Activated T-helper 2 cell treated with anti-CD3 and anti-CD28 coated beads, Interferon-gamma antibody, Interleukin-2, Interleukin-4, amounts not matched to agents 10 μg/mL and 5 μg/mL and 100 μg/mL, durations not matched to agents 14 hours and 24 hours and 36 hours (primary cell): ENCODE measurements at places on chromosomes 5 and 9. TPM values are rescaled to one million over a fixed set of nuclear protein-coding genes. Genes with fewer than 3 reads are reported as not detected.

DNA sequence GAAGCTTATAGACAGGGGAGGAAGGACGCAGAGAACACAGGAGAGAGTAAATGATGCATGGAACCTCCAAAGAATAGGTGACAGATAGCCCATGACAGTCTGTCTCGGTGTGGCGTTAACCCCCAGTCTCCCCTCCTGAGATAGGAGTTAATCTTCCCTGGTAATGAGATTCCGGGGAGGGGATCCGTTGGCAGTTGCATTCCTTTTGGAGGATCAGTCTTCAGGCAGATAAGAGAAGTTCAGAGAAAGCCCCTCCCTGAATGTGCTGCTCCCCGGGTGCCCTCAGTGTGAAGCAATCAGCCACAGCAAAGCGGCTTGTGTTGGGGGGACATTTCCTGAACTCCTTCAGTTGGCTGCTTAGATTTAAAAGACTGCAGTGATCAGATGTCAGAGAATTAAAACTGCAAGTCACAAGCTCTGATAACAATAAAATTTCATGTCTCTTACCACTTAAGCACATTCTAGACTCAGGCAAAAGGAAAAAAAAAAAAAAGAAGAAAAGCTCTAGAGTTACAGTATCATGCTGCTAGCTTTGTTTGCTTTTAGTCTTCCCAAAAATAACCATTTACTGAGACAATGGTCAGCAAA is 121.1 kb downstream of the EGFLAM start:
- H3K27ac ChIP-seq, result no peak overlapping the region
- H3K36me3 ChIP-seq, result no peaks in the 10 kb centered on the region
- no peaks in the 10 kb centered on the region for H3K4me1 ChIP-seq
- DNase-seq, result no peak
- no peak overlapping the region for H3K4me3 ChIP-seq

CNTNAP3B gene
- total RNA-seq, result not detected in 2 replicates

GRCh38 chr5:127849891-127850290 is 146.7 kb downstream of the CCDC192 start:
- no peaks in the 10 kb centered on the region for H3K4me1 ChIP-seq
- DNase-seq, result no peak
- H3K36me3 ChIP-seq, result no peaks in the 10 kb centered on the region
- H3K27ac ChIP-seq, result no peak overlapping the region
- no peak overlapping the region for H3K4me3 ChIP-seq

BARHL1 gene
- not detected in 2 replicates for total RNA-seq

SLC6A19 gene
- not detected in 2 replicates for total RNA-seq

- no peaks in the 10 kb centered on the region for H3K27me3 ChIP-seq
- no peak overlapping the region for H3K4me3 ChIP-seq
- no peaks in the 10 kb centered on the region for H3K36me3 ChIP-seq
- no peak overlapping the region for H3K27ac ChIP-seq
Measured at GRCh38 chr5:124157320-124157719, 589.1 kb downstream of the ZNF608 start.

GRCh38 chr9:36603006-36603405 is 30.3 kb downstream of the MELK start:
- peaks cover 65% of the 10 kb centered on the region for H3K36me3 ChIP-seq
- no peaks in the 10 kb centered on the region for H3K27me3 ChIP-seq
- no peak for DNase-seq
- peaks cover 12% of the 10 kb centered on the region for H3K4me1 ChIP-seq

DNA sequence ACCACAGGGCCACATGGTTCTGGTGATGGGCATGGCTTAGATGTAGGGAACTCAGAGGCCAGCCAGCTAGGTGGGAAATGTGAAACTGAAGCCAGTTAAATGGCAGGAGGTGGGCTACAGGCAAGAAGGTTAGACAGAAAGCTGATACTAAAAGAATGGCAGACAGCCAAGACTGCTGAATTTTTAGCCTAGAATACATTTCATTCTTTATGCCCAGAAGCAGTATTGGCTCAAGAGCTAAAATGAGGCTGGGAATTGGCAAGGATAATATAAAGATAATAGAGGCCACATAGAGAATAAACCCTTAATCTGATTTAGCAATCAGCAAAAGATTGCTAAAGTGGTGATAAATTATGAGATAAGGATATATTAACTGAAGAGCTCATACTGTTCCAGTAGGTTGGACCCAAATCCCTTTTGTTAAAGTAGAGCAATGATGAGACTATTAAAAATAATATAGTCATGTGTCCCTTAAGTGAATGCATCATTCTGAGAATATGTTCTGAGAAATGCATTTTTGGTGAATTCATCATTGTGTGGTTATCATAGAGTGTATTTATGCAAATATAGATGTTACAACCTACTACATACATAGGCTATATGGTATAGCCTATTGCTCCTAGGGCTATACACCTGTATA is 234.3 kb downstream of the CHSY3 start:
- no peaks in the 10 kb centered on the region for H3K36me3 ChIP-seq
- no peak overlapping the region for H3K27ac ChIP-seq

DNA sequence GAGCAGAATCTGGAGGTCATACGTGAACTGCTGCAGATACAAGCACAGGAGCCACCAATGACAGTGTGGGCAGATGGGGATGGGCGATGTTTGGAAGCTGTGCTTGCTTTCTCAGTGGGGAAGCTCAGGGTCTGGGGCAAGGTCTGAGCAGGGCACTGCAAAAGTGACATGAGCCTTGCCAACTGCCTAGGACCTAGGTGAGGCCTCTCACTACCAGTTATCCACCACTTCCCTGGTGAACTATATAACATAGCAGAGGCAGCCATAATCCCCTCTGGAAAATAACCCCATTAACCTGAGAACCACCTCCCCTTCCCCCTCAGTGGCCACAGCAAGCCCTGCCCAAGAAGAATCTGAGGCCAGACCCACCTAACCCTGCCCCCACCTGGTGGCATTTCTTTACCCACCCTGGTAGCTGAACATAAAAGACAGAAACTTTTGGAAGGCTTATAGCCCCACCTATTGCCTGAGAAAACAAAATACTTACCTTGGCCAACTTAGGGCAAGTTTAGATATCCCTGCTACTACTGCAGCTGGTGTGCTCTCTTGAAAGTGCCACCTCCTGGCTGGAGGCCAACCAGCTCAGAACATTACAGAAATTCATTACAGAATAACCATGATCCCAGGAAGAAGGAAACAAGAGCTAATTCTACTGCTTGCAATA is 18.8 kb upstream of the SPEF2 start:
- DNase-seq, result no peak
- H3K27me3 ChIP-seq, result peaks cover 13% of the 10 kb centered on the region
- no peak overlapping the region for H3K27ac ChIP-seq
- H3K4me3 ChIP-seq, result no peak overlapping the region
- peaks cover 5% of the 10 kb centered on the region for H3K4me1 ChIP-seq

GRCh38 chr9:5425006-5425628 is 12.6 kb downstream of the PLGRKT start:
- no peaks in the 10 kb centered on the region for H3K27me3 ChIP-seq
- peaks cover 4% of the 10 kb centered on the region for H3K36me3 ChIP-seq
- H3K4me3 ChIP-seq, result no peak overlapping the region
- H3K4me1 ChIP-seq, result peaks cover 9% of the 10 kb centered on the region

DNA sequence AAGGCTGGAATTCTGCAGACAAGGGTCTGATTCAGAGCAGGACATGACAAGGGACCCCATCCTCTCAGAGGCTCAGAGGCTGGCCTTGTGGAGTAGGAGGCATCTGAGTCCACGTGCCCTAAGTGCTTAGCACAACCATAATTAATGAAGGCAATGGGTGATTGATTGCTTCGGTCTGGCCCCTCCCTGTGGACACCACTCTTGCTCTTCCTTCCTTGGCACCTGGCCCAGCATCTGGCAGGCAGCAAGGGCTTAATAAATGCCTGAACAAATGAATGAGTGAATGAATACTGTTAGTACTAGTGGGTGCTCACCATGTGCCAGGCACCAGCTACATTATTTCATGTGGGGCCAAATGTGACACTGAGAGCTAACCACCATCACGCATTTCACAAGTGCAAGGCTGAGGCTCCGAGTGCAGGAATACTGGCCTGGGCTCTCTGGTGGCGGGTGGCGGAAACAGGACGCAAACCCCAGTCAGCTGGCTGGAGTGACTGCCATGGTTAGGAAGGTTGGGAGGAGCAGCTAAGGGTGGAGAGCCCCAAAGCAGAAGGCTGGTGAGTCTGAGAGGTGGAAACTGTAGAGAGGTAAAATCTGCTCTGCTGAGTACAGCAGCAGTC is 53.6 kb downstream of the ASS1 start:
- H3K27ac ChIP-seq, result no peak overlapping the region
- H3K4me1 ChIP-seq, result no peaks in the 10 kb centered on the region
- no peaks in the 10 kb centered on the region for H3K27me3 ChIP-seq
- H3K4me3 ChIP-seq, result no peak overlapping the region
- DNase-seq, result no peak
- no peaks in the 10 kb centered on the region for H3K36me3 ChIP-seq

DNA sequence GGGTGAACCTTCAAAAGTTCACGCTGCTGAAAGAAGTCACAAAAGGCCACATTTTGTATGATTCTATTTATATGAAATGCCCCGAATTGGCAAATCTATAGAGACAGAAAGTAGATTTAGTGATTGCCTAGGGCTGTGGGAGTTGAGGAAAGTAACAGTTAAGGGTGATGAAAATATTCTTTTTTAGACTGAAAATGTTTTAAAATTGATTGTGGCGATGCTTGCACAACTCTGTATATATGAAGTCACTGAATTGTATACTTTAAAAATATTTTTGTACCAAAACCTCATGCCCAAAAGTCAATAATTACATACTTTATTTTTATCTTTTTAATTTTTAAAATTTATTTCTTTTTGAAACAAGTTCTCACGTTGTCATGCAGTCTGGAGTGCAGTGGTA is 30.3 kb downstream of the HSPA4 start:
- peak overlapping the region; percentile 88 for H3K27ac ChIP-seq
- H3K4me3 ChIP-seq, result no peak overlapping the region
- no peak for DNase-seq
- H3K27me3 ChIP-seq, result no peaks in the 10 kb centered on the region
- H3K4me1 ChIP-seq, result peaks cover 21% of the 10 kb centered on the region

DNA sequence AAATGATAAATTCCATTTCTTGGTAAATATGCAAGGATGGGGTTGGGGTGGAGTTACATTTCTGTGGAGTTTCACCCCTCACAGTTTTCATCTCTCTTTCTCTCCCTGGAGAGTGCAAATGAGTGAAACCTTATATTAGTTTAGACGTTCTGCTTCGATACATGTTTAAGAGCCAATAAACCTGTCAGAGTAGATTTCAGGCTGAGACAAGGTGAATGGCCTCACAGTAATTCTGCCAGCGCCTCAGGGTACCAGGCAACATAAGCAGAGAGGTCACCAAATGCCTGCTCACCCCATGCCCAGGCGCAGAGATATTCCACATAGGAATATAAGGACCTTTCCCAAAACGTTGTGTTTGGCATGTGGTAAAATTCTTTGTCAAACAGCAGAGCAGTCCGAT is 154.9 kb upstream of the VLDLR start:
- H3K27ac ChIP-seq, result no peak overlapping the region
- H3K27me3 ChIP-seq, result peaks cover 8% of the 10 kb centered on the region
- peaks cover 2% of the 10 kb centered on the region for H3K4me1 ChIP-seq
- H3K4me3 ChIP-seq, result no peak overlapping the region
- no peaks in the 10 kb centered on the region for H3K36me3 ChIP-seq
- DNase-seq, result no peak

DNA sequence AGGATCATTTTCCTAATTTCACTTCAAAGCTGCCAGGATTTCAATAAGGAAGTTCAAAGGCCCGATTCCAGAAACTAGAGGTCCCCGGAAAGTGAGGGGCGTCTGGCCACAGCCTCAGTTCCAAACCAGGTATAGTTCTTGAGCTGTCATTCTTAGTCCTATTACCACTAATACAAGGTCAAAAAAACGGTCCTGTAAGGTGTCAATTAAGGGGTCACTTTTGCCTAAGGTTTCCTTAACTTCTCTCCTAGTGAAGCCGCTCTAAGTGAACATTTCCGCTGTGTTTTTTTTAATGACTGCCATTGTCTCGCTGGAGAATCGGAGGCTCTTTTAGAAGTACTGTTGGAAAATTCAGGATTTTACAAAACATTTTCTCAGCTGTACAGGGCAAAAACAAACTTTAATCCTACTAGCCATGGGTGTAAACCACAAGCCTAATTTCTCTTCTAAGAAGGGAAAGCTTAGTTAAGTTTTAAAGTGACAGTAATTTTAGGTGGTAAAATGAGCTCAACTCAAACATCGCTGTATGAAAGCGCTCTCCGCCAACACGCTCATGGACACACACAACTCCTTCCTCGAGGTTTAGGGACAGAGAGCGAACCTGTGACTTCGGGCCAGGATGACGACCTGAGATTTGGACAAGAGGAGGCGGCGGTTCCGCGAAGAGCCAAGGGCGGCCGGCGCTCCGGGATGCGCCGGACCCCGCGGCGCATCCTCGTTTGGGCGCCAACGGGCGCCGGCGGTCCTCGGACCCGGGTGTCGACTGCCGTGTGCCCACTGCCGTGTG is 76.7 kb upstream of the IFNE start:
- peaks cover 17% of the 10 kb centered on the region for H3K4me1 ChIP-seq
- H3K27me3 ChIP-seq, result peaks cover 51% of the 10 kb centered on the region
- no peaks in the 10 kb centered on the region for H3K36me3 ChIP-seq

- no peaks in the 10 kb centered on the region for H3K36me3 ChIP-seq
- H3K4me1 ChIP-seq, result no peaks in the 10 kb centered on the region
- no peak for DNase-seq
- H3K4me3 ChIP-seq, result no peak overlapping the region
Measured at GRCh38 chr5:99122976-99123375, 194.2 kb upstream of the CHD1 start.

DNA sequence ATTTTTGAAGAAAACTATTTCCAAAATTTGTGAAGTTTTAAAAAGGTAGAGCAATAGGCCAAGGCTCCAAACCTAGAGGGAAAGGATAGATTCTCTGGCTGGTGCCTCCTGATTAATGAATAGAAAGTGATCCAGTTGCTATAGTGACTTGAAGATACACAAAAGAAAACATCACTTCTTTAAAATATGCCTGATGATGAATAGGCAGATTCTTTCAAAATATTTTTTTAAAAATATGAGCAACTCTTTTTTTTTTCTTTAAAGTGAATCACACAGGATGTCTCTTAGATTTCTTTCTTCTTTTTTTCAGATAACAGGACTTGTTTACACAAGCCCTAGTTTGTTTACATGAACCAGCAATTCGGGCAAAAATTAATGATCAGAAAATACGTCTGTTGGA is 124.4 kb downstream of the RFK start:
- no peak overlapping the region for H3K27ac ChIP-seq
- H3K36me3 ChIP-seq, result no peaks in the 10 kb centered on the region
- no peak for DNase-seq
- peaks cover 3% of the 10 kb centered on the region for H3K27me3 ChIP-seq
- H3K4me3 ChIP-seq, result no peak overlapping the region
- no peaks in the 10 kb centered on the region for H3K4me1 ChIP-seq

- H3K4me3 ChIP-seq, result no peak overlapping the region
- no peak for DNase-seq
- H3K36me3 ChIP-seq, result no peaks in the 10 kb centered on the region
- H3K27me3 ChIP-seq, result peaks cover 21% of the 10 kb centered on the region
Measured at GRCh38 chr9:79559495-79560181, 12.1 kb upstream of the TLE4 start.

- H3K4me3 ChIP-seq, result no peak overlapping the region
- no peak overlapping the region for H3K27ac ChIP-seq
- H3K27me3 ChIP-seq, result no peaks in the 10 kb centered on the region
- no peaks in the 10 kb centered on the region for H3K36me3 ChIP-seq
- no peak for DNase-seq
- H3K4me1 ChIP-seq, result no peaks in the 10 kb centered on the region
Measured at GRCh38 chr9:117354997-117355396, 59.9 kb downstream of the ASTN2 start.

SCGB3A1 gene
- not detected in 2 replicates for total RNA-seq

GRCh38 chr5:52948418-52949076 is 40.6 kb upstream of the ITGA2 start:
- DNase-seq, result peak; percentile 53
- H3K27me3 ChIP-seq, result peaks cover 20% of the 10 kb centered on the region
- H3K4me1 ChIP-seq, result peaks cover 23% of the 10 kb centered on the region
- no peaks in the 10 kb centered on the region for H3K36me3 ChIP-seq
- H3K27ac ChIP-seq, result no peak overlapping the region
- H3K4me3 ChIP-seq, result no peak overlapping the region
